Pulmonary artery endothelial cell (primary cell): ENCODE measurements at places on chromosomes 4 and X.

GRCh38 chrX:66900886-66901285 is 262.0 kb upstream of the EDA2R start:
- DNase-seq = no peak

DNA sequence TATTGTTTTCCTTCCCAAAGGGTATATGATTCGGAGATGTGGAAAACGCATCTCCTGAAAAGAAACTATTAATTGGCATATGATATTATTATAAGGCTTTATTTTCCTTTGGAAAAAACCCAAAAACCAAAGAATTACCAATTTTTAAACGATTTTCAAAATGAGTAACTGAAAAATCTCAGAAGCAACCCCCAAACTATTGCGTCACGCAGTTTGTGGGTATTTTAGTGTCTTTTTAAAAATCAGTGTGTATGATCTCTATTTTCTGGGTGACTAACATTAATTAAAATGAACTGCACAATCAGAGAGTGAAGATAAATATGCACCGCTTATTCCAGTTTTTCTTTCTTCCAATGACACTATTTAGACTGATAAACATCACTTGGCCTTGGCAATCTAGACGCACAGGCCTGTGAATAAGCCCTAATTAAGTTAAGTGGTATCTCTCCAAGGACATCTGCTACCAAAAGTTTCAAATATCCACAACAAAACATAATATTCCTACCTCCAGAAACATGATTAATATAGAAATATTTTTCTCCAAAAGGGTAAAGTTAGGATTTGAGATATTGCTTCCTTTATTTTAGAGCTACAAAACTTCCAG is 511.5 kb upstream of the FAM241A start:
- no peak for DNase-seq

- DNase-seq = peak; percentile 53
Observed at GRCh38 chrX:50813843-50814661, at the start of gene SHROOM4. SHROOM4 (minus strand) TSS chrX:50814194; CDS start chrX:50814018, 176 bp downstream.

DNA sequence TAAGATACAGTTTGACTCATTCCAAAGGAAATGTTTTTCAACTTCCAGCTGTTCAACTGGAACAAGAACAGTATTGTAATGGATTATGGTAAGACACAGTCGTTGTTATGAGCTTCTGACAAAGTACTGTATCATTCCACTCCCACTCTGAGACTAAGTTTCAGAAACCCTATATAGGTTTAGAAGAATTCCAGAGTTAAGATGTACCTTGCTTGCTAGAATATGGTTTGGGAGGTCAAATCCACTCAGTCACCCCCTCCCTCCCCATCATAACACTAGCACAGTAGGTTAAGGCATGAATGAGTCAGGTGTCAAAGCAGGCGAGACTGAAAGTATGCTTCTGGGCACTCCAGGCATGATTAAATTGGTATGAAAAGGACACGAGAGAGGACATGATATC is 339.7 kb downstream of the DMD start:
- no peak for DNase-seq
